CD4-positive, alpha-beta T cell (primary cell): ENCODE measurements at places on chromosomes 2 and 18.

DNA sequence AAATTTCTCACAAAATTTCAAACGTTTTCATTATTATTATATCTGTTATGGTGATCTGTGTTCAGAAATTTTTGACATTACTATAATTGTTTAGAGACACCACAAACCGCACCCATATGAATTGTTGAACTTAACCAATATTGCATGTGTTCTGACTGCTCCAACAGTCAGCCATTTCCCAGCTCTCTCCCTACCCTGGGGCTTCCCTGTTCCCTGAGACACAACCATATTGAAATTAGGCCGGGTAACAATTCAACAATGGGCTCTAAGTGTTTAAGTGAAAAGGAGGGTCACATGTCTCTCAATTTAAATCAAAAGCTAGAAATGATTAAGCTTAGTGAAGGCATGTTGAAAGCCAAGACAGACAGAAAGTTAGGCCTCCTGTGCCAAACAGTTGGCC lies 424.0 kb downstream of the DSC3 start:
- no peak for DNase-seq

DNA sequence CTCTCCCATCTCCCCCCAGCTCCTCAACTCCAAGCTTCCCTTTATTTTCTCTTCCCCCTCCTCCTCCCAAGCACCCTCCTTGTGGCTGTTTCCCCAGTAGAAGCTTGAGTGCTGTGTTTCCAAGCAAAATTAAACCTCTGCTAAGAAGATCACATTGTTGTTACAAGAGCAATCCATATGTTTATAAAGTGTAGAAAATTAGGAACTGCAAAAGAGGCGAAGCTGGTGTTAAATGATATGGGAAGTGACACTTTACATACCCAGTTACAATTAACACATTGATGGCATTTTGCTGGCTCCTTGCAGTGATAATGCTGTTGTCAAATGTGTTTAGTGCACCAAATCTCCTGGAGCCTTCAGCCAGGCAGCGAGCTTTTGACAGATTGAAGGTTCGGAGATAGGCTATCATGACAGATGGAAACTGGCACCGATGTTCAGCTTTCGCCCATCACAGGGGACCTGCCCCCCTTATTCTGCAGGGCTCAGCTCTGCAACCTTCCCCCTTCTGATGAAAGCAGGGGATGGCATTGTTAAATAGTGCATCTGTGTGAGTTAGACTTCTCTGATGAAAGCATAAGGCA lies 259.8 kb upstream of the ATP5MC3 start:
- no peak for DNase-seq

DNA sequence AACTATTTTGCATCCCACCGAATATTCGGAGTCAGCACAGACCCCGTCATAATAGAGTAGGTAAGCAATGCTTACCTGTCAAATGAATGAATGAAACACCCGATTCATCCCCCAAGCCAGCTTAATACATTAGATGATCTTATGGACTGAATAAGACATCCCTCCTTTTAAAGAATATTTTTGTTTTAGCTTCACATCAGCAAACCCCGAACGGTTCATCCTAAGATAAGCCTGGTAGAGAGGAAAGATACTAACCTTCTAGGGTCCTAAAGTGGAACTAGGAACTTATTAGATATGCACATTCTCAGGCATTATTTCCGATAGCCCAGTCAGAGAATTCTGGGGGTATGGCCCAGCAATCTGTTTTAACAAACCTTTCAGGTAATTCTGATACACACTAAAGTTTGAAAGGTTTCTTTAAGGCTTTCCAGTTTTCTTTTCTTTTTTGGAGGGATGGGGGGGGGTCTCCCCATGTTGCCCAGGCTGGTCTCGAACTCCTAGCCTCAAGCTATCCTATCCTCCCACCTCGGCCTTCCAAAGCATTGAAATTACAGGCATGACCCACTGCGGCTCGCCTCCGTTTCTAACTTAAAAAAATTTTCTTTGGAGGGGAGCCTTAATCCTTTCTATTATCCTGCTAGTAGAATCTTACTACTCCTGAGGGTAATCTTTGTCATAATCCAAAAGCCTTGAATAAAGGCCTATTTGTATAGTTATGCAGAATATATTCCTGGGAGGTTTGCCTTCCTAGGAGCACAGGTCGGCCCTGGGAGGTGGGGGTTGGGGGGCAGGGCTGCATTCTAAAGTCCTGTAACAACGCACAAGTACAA lies 1.0 kb upstream of the ACTR3 start:
- DNase-seq = no peak

GRCh38 chr2:168773719-168774521 lies 28.5 kb upstream of the NOSTRIN start:
- peak; percentile 3 for DNase-seq

GRCh38 chr2:168356477-168356835 lies 99.6 kb upstream of the CERS6 start:
- DNase-seq = no peak

GRCh38 chr2:104976603-104977120 lies 61.2 kb upstream of the MRPS9 start:
- DNase-seq = peak; percentile 33

DNA sequence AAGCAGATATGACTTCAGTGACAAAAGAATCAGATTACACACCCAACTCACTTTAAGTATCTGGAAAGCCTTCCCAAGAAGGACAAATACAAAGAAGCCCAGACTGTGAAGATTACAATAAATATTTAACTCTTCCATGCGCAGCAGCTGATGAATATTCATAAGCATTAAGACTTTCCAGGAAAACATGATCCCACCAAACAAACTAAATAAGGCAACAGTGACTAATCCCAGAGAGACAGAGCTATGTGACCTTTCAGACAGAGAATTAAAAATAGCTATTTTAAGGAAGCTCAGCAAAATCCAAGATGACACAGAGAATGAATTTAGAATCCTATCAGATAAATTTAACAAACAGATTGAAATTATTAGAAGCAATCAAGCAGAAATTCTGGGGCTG lies 108.2 kb upstream of the UBE2E3 start:
- DNase-seq = no peak

DNA sequence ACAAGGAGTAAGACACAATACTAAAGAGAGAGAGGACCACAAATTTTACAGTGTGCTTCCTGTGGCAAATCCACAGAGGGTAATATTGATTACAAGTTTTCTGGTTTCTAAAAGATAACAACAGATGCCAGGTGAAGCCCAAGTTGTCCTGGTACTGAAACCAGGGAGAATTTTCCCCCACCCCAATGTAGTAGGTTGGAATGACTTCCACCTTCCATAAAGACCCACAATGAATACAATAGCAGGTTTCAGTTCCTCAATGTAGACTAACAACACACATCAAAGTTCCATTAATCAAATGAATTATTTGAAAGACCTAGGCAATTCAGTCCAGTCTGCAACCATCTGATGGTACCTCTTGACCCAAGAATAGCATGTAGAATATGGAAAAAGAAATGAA lies 44.0 kb upstream of the TMEM247 start:
- DNase-seq = no peak

DNA sequence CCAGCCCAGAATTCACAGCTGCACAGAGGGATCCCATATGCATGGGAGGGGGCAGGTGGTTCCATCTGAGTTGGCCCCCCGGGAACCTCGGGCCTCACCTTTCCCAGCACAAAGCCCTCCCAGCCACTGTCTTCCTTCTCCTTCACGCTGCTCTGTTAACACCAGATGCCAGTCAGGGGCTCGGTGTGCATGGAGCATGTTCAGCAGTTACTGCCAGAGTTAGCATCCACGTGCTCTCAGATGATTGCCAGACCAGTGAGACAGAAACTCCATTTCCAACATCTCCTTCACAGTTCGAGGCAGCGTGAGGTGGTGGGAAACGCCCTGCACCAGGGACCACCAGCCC lies 101.0 kb downstream of the PTGR3 start:
- DNase-seq = no peak

- DNase-seq = no peak
Observed at GRCh38 chr2:131584940-131585339, 57.3 kb downstream of the CCDC74A start.

DNA sequence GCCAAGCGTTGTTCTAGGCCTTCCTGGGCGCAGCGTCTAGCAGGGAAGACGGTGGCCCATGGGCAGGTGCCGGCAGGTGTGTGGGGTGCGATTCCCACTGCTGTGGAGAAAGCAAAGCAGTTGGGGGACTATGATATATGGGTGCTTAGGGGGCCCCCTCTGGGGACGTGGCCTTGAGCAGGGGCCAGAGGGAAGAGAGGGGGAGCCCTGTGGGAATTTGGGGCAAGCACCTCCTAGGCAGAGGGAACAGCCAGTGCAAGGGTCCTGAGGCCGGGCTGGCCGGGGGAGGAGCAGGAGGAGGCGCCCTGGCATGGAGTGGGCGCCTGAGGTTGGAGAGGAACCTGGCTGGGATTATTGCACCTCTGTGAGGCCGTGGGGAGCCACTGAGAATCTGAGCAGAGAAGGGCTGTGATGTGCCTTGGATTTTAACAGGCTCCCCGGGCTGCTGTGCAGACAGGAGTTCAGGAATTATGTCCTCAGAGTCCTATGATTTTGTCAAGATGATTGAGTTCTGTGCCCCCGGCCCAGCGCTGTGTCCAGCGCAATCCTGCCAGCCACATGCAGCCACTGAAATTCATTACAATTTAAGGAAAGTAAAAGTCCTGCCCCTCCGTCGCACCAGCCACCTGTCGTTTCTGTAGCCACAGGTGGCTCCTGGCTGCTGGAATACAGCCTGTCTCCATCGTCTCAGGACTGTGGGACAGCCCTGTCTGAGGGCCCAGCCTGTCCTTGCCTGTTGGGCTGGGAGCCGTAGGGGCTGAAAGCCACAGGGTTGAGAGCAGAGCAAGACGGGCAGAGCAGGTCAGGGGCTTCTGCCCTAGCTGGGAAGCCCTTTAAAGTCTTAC lies 9.1 kb upstream of the KLHL30 start:
- no peak for DNase-seq

GRCh38 chr18:22563164-22563583 lies 145.5 kb upstream of the CTAGE1 start:
- DNase-seq = no peak

DNA sequence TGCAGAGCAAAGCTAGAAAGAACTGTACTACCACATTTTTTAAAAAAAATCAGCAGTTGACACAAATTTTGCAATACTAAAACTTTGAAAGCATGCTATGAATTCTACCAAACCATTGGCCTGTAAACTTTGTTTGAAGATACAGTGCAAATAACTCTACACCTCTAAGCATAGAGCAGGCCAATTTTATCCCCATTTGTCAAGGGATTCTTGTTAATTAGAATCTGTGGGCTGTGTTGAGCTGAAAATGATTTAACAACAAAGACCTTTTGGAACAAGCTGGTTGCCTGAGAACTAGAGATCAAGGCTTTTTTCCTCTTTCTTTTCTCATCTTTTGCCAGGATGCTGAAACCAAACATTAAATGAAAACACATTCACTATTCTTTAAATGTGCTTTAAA lies 886.0 kb upstream of the CDH2 start:
- DNase-seq = no peak

GRCh38 chr2:224202281-224202865 lies 163.3 kb upstream of the SERPINE2 start:
- no peak for DNase-seq

- DNase-seq = peak; percentile 21
Observed at GRCh38 chr2:218569038-218569431, 396 bp downstream of the CNOT9 start.

DNA sequence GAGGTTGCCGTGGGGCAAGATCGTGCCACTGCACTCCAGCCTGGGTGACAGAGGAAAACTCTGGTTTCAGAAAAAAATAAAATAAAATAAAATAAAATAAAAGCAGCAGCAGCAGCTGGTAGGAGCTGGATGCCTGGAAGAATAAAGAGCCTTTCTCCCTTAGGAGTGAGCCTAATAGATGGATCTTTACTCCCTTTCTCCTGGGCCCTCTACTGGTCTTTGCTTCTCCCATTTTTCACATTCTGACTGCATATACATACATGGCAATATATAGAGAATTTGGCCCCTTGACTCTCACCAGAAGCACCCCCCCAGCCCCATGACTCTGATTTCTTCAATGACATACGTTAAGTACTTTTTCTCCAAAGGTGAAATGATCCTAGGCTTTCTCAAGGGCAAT lies 9.8 kb upstream of the MALT1 start:
- DNase-seq = no peak

DNA sequence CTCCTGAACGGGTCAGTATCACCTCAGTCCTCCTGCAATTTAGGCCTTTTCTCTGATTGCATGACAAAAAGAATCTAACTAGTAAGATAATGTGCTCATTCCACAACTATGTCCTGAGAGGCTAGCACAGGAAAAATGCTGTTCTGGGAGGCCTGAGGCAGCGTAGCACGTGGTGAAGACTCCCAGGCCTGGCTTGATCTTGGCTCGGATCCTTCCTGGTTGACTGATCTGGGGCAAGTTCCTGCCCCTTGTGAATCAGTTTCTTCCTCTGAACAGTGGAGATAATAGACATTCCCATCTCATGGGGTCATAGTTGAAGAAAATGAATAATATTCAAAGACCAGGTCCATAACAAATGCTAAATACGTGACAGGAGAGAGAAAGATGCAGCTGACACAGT lies 12.3 kb downstream of the FBLN7 start:
- DNase-seq = no peak

DNA sequence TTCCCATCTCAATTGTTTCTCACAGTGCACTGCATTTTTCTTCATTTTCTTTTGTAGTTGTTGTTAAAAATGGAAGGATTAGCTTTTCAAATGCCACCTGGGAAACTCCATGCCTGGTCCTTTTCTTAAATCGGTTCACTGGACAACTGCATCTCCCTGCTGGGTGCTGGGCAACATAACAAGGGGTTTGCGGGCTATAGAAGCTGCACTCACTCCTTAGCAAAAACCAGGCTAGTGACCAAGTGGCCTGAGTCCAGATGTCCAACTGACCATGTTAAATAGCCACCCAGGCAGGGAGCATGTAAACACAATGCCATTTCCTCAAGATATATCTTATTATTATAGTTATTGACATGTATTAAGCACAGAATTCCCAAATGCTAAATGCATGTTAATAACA lies 264.9 kb downstream of the ICOS start:
- DNase-seq = no peak

DNA sequence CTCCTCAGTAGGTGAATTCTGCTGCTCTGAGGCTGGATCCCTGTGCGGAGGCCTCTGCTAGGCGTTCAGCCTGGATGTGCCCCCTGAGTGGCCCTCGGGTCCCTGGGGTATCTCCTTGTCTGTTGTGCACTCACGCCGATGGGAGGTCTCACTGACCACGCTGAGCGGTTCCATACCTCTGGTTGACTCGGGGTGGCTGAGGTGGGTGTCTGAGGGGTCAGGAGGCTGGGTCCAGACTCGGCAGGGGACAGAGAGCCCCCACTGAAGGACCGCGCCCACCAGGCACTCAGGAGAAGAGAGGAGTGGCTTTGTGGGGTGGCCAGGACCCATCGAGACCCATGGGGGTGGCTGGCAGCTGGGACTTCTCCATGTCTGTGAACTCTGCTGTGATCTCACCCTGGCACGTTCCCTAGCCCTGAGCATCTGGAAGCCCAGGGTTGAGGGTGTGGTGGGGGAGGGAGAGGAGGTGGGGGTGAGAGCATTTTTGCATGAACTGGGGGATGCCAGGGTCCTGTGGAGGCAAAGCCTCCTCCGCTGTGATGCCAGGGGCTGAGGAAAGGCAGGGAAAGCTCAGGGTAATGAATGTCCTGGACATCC lies 53.7 kb downstream of the TWIST2 start:
- DNase-seq = no peak

- no peak for DNase-seq
Observed at GRCh38 chr2:64550042-64550441, 25.9 kb downstream of the AFTPH start.
